Stimulated activated CD4-positive, alpha-beta T cell treated with anti-CD3 and anti-CD28 coated beads, TNF-alpha, amount 100 ng/mL, for 24 hours (primary cell): ENCODE measurements at places on chromosomes 5 and 9.

- no peak for DNase-seq
These were observed 4.7 kb downstream of the PAX5 start for GRCh38 chr9:37029304-37029775.

- no peak for DNase-seq
These were observed 535.3 kb downstream of the PRDM9 start for GRCh38 chr5:24042688-24043087.

DNA sequence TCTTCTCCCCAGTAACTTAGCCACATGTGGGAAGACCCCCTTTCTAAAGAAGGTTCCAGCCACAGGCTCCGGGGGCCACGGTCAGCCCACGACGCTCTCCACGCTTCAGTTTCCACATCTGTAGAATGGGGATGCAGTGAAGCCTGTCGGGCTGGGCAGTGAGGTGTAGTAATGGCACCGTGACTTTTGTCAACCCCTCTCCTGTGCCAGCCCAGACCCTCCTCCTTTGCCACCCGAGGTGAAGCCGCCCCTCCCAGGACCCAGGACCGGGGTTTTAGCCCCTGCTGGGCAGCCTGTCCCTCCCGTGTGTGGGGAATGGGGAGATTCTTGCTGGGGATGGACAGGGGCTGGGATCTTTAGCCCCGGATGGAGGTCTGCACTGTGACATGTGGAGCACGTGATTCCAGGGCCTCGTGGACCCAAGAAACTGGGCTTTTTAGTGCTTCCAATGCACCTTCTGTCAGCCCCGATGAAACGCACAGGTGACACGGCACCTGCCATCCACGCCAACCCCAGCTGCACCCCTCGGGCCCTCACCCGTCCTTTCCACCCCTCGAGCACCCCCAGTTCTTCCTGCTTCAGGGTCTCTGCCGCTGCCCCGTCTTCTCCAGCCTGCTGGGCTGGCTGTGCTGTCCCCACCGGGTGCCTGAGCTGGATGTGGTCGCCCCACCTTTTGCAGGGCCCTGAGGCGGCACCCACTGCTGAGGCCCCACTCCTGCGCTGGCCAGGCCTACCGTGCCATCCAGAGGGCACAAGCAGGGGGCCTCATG, 13.4 kb upstream of the RNU6ATAC start:
- no peak for DNase-seq

DNA sequence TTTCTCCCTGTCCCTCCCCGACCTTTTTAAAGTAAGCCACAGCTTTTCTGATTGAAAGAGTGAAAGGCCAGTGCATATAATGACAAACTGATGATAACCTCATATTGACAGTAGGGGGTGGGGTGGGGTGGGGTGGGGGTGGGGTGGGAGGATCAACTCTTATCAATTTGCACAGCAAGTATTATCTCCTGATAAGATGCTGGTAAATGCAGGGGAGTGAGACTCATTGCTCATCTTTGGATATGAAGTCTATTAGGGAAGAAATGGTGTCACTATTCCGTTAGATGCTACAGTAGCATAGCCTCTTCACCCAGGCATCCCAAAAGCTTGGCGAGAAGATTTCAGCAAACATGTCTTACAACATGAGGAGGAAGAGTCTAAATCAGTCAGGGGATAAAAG, 38.9 kb upstream of the HMGCS1 start:
- no peak for DNase-seq

- DNase-seq: no peak
These were observed 121.8 kb downstream of the ARHGEF28 start for GRCh38 chr5:73747696-73748380.

DNA sequence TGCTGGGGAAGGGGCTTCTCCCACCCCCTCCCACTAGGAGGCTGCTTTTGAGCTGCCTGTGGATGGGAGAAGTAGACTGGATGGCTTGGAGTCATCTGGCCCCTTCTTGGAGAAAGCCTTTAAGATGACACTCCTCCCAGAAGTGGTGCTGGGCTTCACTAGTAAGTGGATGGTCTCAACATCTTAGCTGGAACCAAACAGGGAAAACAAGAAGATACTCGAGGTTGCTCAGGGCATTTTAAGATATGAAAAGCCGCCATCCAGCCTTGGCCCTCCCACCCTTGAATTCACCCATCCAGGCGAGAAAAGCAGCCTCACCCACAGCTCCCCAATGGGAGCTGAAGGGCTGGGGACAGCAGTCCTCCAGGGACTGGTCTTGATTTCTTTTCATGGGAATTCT, 7.8 kb upstream of the SMIM32 start:
- DNase-seq: no peak

- no peak for DNase-seq
These were observed 143.9 kb upstream of the MOCS2 start for GRCh38 chr5:53253421-53253871.

DNA sequence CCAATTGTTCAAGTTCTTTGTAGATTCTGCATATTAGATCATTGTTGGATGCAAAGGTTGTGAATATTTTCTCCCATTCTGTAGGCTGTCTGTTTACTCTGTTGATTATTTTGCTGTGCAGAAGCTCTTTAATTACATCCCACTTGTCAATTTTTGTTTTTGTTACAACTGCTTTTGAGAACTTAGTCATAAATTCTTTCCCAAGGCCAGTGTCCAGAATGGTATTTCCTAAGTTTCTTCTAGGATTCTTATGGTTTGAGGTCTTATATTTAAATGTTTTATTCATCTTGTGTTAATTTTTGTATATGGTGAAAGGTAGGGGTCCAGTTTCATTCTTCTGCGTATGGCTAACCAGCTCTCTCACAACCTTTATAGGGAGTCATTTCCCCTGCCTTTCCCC, 116.5 kb downstream of the CPLANE1 start:
- no peak for DNase-seq

DNA sequence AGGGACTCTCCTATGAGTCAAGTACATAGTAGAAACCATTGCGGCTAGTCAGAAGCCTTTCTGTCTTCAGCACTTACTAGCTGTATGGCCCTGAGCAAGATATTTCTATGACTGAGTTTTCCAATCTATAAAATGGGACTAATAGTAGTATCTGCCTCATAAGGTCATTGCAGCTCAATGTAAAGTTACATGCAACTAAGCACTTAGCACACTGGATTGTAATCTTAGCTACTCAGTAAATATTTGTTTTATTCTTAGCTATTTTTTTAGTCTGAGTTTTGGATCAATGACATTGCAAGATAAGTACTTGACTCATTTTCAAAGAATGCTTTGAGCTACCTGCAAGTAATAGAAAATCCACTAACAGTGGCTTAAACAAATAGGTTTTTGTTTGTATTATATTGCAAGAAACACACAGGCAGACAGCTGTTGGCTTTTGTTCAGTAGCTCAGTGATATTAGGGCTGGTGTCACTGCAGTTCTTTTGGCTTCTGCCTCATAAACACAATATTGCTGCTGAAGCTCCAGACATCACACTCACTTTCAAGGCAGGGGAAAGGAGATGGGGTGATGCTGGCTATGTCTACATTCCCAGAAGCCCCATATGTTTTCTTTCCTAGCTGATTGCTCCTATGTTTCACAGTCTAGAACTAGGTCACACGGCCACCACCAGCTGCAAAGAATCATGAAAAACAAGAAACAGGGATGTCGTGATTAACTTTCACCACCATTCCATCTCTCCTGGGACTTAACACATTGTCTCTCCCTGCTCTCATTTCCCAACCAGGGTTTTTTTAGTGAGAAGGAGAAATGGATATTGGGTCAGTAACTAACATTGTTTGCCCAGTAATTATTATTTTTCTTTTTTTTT, 26.9 kb upstream of the FAT2 start:
- no peak for DNase-seq

GRCh38 chr5:89444088-89444487, 561.1 kb upstream of the MEF2C start:
- no peak for DNase-seq

GRCh38 chr5:1366514-1366913, 21.6 kb upstream of the CLPTM1L start:
- DNase-seq: no peak

DNA sequence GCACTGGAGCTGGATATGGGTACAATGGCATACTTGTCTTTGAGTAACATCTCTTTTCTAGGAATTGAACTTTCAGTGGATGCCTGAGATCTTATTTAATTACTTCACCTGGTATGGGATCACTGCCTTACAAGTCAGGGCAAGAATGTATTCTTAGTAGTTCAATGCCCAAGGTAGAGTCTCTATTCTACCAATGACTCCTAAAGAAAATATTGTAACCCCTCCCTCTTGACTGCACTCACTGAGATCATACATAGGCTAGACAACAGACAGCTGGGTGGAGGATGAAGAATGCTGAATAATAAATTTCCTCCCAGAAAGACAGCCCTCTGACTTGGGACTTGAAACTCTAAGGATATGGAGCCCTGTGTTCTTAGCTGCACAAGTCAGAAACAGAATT, 1216.3 kb upstream of the ACO1 start:
- no peak for DNase-seq

DNA sequence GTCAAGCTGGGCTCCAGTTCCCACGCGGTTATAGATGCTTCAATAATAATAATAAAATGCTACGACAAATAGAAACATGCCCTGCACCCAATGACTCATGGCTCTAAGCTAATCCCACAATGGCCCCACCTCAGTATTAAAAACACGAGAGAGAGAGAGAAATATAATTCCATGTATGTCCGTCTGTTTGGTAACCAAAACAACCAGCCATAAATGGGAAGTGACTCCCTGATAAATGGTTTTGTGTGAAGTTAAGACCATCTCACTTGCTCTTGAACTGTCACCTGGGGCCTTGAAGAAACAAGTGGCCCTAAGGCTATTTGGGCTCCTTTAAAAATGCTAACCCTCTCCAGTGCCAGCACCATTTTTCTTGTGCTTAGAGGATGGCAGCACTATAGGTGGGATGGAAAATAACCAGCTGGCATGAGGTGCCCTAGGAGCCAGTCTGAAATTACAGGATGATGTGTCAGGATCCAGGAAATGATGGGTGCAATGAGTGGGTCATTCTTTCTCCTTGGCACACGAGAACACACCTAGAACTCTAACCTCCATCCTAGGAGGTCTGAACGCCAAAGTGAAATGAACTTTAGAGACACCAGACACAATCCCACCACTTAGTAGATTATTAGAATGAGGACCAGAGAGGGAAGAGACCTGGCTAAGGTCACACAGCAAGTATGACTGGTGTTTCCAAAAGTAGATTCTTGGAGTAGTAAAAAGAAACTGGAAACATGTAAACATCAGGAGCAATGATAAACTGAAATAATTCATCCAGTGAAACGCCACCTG, 35.7 kb upstream of the ADRB2 start:
- DNase-seq: no peak

DNA sequence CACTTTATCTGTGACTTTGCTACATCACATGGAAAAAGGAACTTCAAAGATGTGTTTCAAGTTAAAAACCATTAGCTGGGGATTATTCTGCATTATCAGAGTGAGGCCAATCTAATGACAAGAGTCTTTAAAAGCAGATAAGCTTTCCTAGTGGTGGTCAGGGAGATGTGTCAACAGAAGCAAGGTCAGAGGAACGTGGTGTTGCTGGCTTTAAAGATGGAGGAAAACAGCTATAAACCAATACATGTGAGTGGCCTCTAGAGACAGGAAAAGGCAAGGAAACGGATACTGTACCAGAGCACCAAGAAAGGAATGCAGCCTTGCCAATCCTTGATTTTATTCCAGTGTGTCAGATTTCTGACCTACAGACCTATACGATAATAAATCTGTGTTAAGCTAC, 204.2 kb downstream of the TAF11L14 start:
- DNase-seq: no peak

GRCh38 chr5:58912116-58912515, 329.2 kb downstream of the RAB3C start:
- no peak for DNase-seq

DNA sequence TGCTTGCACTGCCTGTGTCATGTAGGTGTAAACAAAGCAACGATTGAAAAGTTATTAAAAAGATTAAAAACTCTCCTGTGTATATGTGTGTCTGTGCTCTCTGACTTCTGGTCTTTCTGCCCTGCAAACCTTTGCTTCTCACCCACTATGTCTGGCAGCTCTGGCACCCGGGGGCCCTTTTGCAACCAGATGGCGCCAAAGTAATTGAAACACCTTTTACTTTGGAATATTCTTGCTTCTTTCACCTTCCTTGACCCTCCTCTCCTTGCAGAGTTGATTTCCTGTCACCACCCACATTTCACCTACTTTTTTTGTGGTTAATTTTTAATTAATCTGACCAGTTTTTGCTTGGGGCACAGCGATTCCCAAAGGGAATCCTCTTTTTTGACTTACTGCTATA, 275.5 kb downstream of the ARHGEF28 start:
- DNase-seq: no peak

DNA sequence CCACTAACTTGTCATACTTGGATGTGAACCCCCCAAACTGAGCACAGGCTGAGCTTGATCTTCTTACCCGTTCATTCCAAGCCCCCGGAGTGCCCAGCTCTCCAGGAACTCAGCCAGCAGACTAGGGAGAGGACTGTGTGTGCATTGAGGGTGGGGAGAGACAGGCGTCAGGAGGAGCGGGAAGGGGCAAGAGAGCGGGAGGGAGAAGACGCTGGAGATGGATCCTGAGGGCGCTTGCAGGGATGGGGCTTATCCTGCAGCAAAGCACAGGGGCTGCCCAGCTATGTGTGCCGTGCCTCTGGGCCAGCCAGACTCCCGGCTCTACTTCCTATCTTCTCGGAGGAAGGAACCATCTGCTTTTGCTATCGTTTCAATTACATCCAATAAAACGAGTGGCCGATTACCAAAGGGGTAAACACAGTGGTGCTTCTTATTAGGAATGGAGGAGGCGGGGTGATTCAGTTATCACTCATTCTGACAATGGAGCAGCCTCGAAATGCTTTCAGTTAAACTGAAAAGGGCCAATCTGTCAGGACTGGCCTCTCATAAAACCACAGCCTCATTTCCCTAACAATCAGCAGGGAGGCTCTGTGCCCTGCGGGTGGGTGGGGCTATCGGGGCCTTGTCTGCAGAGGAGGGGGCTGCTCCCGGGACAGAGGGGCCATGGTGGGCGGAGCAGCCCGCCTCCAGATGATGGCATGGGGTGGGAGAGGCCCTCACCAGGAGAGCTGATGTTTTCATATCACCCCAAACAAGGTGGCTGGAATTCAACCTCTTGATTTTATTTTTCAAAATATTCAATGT, 168.2 kb downstream of the DAB2IP start:
- no peak for DNase-seq

- no peak for DNase-seq
These were observed 220.9 kb downstream of the GADD45G start for GRCh38 chr9:89825669-89826068.
